ENCODE measurements at places on chromosomes 13 and 19. TPM values are rescaled to one million over a fixed set of nuclear protein-coding genes. Genes with fewer than 3 reads are reported as not detected.

Gene ACER1
- total RNA-seq = not detected

DNA sequence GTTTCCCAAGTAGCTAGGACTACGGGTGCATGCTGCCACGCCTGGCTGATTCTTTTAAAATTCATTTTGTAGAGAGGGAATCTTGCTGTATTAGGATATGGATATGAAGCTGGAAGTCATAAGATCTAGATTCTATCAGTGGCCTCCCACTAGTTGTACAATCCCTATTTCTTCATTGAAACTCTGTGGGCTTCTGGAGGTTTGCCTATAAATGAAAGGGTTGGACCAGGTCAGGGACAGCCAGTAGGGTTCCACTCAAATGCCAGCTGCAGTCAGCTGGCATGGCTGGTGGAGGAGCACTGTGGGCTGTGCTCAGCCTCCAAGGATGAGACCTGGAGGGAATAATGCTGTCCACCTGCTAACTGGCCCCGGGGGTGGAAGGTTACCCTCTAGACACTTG lies 110.2 kb upstream of the GJB6 start:
- no peak for DNase-seq

DNA sequence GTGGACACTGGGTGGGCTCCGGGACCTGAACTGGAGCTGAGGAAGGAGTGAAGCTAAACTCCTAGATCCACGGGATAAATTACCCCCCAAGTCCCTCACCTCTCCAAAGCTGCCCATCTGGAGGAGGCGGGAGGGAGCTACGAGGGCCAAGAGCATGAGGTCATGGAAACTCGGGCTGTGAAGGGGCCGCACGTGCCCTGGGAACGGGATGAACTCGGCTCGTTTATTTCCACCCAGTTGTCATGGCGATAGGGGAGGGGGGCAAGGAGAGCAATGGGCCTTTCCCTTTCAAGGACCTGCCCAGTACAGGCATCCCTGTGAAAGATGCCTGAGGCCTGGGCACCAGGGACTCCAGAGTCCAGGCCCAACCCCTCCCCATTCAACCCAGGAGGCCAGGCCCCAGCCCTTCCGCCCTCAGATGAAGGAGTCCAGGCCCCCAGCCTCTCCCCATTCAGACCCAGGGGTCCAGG lies 3.8 kb downstream of the PPP1R12C start:
- DNase-seq = peak; percentile 94

GRCh38 chr19:4713384-4713951 lies 10.2 kb downstream of the DPP9 start:
- no peak for DNase-seq

GRCh38 chr19:57665261-57665806 lies 3.4 kb upstream of the ZSCAN4 start:
- no peak for DNase-seq

Gene TNNT1
- 0.72 TPM for total RNA-seq

- DNase-seq = peak; percentile 45
Measured at GRCh38 chr13:79919091-79919490, 421.8 kb downstream of the SPRY2 start.

DNA sequence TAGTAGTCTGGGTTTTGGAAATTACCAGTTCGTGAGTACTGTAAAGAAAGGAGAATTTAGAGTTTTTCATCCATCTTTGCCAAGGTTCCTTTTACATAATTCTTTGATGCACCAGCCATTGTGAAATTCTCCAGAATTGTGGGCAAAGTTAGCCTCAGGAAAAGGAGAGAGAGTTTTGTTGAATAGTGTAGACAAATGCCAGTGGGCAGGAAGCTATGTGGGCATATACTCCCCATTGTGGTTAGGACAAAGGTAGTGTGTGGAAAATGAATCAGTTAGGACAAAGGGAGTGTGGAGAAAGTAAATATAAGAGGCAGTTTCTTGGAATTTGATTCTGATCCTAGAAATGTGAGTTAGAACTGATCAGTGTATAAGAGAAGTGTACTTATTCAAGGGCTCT lies 67.9 kb downstream of the PCCA start:
- no peak for DNase-seq

Gene FOSB
- total RNA-seq = 357 TPM

DNA sequence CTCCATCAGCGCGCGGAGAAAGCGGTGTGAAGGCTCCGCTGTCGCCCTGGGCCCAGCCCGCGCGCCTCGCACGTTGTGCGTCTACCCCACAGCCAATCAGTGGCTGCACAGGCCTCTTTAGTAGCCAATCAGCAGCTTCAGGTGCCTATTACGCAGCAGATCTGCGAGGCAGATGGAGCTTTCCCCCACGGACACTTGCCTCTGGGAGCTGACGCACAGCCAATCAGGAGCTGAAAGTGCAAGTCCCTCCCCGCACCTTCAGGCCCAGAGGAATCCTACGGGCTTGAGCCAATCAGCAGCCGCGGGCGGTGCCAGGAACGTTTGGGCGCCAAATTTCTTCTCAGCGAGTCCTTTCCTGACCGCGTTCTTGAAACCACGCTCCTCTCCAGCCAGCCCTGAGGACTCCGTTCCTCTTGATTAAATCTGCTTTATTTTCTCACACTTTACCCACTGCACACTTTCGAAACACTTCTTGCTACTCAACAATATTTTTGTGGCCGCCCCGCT lies 39.9 kb downstream of the SIGLEC7 start:
- DNase-seq = no peak

- DNase-seq = no peak
Measured at GRCh38 chr19:56026769-56027168, 40.2 kb downstream of the NLRP5 start.

DNA sequence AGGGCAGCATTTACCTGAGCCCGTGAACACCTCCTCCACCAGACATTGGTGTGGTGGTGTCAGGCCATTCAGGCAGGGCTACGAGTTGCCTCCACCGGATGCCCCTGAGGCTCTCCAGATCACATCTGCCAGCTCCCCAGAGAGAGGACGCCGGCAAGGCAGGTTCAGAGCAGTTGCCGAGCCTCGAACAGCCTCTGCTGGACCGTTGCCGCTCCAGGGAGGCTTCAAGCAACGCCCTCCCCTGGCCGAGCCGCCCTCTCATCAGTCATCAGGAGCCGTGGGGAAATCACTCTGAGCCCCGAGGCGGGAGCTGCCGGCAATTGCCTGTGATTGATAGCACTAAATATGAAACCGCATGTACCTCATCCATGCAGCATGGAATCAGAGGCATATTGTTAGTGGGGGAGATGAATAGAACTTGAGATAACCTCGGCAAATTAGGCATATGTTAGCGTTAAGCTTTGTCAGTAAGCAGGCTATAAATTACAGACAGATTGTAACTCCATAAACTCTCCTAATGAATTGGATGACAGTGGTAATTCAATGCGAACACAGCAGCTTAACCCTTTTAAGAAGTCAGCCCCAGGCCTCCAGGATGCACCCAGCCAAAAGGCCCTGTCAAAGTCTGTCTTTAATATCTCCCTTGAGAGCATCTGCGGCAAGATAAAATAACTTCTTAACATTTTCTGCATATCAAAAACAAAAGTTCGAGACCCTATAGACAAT lies 29.8 kb upstream of the SPACA7 start:
- no peak for DNase-seq

Gene SIGLEC12
- 5.3 TPM for total RNA-seq

DNA sequence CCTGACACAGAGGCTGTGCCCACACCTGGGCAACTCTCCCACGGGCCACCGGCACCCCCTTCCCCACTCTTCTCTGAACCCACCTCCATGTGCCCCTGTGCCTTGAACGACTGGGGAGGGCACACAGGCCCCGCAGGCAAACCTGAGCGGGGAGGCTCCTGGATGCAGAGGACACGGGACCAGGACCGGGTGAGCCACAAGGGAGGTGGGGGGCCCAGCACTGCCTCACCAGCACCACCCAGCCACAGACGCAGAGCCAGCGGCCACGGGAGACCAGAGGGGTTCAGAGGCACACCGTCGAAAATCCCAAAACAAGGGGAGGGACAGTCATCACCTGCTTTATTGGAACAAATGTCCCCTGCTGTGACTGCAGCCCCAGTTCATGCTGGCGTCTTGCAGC lies 49.4 kb downstream of the STK24 start:
- DNase-seq = no peak

DNA sequence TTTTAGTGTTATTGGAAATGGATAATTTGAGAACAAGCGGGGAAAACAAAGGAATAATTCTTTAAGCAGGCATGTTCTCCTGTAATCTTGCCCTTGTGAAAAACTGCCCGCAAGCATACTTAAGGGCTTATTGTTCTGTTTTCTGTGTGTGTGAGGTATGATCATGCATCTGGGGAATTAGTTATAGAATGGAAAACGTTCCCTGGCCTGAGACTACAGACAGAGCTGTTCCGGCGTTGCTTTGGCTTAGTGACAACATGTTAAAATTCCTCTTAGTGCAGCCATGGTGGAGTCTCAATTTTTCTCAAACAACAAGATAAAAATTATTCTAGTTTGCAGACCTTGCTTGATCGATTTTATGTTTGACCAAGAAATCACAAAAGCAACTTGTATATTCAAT lies 560.2 kb upstream of the SPRY2 start:
- peak; percentile 21 for DNase-seq

DNA sequence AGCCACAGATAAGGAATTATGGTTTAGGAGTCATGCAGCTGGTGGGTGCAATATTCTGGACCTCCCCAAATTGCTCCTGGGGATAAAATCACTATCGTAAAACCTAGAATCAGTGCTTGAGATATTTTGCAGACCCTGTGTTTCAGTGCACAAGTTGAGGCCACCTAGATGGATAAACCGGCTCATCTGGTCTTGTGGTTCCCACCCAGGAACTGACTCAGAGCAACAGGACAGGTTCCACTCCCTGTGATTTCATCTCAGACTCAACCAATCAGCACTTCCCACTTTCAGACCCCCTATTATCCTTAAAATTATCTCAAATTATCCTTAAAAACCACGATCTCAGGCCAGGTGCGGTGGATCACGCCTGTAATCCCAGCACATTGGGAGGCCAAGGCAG lies 21.0 kb downstream of the FBXL12 start:
- no peak for DNase-seq

- DNase-seq = no peak
Measured at GRCh38 chr13:24459234-24459633, 53.3 kb downstream of the PARP4 start.

DNA sequence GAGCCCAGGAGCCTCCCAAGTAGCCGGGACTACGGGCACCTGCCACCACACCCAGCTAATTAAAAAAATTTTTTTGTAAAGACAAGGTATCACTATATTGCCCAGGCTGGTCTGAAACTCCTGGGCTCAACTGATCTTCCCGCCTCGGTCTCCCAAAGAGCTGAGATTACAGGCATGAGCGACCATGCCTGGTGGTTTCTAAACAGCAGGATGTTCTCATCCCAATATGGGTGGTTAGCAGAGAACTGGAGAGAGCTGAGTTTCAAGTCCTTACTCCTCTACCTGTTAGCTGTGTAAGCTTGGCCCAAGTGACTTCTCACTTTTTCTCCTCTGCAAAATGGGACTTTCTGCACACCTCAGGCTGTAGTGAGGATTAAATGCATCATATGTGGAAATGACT lies 8.0 kb downstream of the TMEM91 start:
- no peak for DNase-seq

GRCh38 chr13:42400188-42400833 lies 128.4 kb downstream of the AKAP11 start:
- no peak for DNase-seq

GRCh38 chr19:21233691-21234090 lies 91.9 kb downstream of the ZNF431 start:
- no peak for DNase-seq

DNA sequence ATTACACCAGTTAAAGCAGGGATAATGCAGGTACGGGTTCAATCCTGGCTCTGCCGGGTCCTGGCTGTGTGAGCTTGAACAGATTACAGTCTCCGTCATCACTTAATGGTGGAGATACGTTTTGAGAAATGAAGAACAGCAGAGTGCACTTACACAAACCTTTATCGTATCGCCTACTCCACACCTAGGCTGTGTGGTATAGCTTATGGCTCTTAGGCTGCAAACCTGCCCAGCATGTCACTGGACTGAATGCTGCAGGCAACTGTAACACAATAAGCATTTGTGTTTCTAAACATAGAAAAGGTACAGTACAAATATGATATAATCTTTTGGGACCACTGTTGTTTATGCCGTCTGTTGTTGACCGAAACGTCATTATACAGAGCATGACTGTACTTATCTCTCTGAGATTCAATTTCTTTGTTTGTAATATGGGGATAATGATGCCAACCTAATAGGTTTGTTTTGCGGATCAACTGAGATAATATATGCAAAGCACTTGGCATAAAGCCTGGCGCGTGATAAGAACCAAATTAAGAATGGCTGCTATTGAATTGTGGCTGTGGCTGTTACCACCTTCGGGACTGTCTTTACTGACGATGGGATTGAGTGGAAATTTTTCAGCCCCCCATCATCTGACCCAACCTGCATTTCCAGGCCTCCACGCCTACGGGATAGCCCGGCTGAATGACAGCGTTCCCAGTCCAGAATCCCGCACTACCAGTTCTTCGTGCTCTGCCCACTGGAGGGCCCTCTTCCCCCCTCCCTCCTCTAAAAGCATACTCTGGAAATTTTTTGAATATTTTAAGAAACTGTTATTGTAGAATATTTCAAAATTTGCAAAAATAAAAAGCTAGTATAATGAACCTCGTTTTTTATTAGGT lies 11.2 kb downstream of the KRTDAP start:
- DNase-seq = peak; percentile 18

DNA sequence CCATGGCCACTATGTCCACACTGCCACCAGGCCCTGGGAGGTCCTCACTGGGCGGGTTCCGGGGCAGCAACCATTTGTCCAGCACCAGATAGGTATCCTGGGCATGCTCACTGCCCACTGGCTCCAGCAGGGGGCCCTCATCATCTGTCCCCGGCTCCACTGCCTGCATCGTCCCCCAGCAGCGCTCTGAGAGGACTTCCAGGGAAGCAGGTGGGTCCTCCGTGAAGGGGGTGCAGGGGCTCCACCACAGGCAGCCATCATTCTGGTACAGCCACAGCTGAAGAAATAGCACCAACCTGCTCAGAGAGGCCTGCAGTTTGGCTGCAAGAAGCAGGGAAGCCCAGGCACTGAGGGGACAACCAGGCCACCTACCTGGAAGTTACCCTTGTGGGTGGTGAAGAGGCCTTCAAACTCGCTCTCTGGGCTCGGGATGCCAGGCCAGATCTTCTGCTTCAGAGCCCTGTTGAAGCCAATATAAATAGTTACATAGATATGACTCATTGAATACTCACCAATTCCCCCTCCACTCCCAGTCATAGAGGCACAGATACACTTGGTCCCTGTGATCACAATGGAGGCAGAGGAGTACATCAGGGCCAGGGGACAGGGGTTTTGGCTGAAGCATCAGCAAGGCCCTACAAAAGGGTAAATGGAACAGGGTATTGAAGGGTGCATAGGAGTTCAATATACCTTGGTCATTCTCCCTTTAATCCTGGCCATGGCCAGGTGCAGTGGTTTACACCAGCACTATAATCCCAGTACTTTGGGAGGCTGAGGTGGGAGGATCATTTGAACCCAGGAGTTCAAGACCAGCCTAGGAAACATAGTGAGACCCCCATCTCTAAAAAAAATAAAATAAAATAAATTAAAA lies 4.1 kb downstream of the SWSAP1 start:
- DNase-seq = no peak
